Cerebellum (tissue), 4 donors: ENCODE measurements at places on chromosomes 1 and 21.

GRCh38 chr1:108327534-108328466, 83.9 kb upstream of the NBPF4 start:
- DNase-seq: no peak

DNA sequence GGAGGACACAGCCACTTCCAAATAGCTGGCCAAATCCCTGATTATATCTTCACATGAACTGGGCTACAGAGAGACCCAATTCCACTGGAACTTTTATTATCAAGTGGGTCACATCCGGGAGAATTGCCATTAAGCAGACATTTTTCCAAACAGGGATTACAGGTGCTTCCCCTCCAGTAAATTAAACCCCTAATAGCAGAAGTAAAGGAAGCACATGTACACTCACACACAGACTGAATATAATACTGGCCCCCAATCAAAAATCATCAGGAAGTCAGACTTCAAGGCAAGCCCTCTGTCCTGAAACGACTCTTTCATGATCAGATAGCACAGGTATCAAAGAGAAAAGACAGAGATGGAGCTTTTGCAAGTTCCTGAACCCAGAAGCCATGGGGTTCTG, 118.6 kb upstream of the PPP2R5A start:
- DNase-seq: no peak

- no peak for DNase-seq
These were observed 26.8 kb downstream of the GADD45A start for GRCh38 chr1:67711855-67712212.

DNA sequence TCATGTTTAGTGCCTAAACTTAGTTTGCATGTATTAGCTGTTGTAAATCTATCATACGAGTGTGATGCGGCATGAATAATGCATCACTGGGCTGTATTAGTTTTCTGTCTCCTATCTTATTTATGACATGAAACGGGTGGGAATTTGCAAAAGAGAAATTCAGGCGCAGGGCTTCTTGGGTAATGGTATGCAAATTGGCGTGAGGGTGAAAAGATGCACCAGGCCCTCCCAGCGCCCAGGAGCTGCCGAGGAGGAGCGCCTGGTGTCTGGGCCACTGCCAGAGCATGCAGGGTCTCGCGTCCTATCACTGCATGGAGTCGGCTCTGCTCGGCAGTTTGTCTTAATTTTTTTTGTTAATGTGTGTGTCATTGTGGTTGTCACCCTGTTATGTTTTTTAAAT, 82.9 kb upstream of the ACTL8 start:
- no peak for DNase-seq

GRCh38 chr1:2462819-2463218, 13.3 kb upstream of the PLCH2 start:
- no peak for DNase-seq

GRCh38 chr21:25871566-25871965, 136.8 kb downstream of the GABPA start:
- no peak for DNase-seq

GRCh38 chr1:112532064-112532463, 23.3 kb downstream of the WNT2B start:
- DNase-seq: no peak

DNA sequence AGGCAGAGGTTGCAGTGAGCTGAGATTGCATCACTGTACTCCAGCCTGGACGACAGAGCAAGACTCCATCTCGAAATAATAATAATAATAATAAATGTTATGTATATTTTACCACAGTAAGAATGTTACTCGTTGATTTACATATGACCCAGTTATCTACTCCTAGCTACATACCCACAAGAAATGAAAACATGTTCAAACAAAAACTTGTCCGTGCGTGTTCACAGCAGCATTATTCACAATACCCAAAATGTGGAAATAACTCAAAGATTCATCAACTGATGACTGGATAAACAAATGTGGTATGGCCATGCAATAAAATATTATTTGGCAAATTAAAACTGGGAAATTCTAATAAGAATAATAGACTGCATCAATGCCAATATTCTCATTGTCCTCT, 31.7 kb upstream of the ENSA start:
- DNase-seq: no peak

- DNase-seq: no peak
These were observed 11.0 kb upstream of the RNU1-3 start for GRCh38 chr1:16677552-16678431.

DNA sequence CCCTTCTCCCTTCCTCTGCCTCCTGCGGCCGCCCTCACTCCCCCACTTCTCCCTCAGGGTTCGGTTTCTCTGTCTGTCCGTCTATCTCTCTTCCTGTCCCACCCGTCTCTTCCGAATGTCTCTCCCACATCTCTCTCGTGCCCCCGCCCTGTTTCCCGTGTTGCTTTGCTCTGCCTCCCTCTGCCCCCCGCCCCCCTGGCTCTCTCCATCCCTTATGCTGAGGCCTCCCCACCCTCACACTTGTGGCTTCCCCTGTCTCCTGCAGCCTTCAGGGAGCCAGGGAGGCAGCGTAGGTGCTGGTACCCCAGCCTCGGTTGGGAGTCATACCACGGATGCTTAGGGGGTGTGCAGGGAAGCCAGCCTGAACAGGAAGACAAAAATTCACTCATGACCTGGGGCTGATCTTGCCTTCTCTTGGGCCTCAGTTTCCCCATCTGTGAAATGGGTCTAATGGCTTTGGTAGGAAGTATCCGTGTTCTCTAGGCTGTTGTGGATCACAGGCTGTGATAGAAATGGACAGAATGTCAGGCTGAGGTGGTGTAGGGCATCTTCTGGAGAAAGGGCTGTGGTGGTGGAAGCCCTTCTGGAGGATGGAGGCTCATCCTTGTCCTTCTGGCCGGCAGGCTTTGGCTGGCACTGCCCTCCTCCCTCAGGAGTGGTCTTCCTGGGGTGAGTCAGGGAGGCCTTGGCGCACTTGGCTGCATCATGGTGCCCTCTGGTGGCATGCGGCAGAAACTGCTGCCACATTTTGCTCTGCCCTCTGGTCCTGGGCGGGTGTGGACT, 55.5 kb downstream of the FOXO6 start:
- DNase-seq: peak; percentile 75

DNA sequence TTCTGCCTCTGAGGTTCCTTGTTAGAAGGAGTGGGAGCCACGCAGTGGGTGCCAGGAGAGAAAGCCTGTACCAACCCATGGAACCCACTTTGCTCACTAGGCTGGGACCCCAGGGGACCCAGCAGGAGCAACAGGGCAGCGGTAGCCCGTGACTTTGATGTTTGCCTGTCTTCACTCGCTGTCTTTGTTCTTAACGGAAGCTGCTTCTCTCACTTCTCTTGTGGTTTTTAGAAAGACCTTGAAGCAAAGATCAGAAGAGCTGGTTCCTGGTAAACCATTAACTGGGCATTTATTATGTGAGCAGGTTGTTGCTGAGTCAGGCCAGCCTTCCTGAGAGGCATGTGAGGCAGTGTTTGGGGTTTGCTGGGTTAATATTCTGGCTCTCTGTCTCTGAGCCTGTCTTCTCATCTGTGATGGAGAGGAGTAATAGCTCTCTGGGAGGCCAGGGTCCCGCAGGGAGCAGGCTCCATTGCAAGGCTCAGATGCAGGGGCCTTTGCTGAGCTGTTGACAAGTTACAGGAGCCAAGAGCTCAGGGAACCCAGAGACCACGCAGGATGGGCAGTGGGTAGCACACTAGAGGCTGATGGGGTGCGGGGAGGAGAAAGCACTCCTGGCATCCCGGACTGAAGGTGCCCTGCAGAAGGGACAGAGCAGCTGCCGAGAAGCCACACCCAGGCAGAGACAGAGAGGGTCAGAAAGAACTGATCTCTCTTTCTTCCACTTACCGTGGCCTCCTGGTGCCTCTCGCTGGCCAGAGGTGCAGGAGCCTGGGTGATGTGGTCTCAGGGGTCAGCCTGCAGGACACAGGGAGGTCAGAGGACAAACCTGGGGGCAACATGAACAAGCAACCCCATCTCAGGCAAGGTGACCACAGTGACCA, 367.5 kb upstream of the C1orf174 start:
- DNase-seq: no peak

- DNase-seq: no peak
These were observed 90.6 kb downstream of the SGIP1 start for GRCh38 chr1:66624412-66625060.

- DNase-seq: peak; percentile 23
These were observed 868 bp downstream of the PPP1R12B start for GRCh38 chr1:202349206-202349928.

GRCh38 chr1:31655104-31655503, 10.4 kb upstream of the PEF1 start:
- DNase-seq: no peak

GRCh38 chr21:35730325-35730724, 330.0 kb downstream of the SETD4 start:
- no peak for DNase-seq

- no peak for DNase-seq
These were observed 8.4 kb downstream of the SLC44A5 start for GRCh38 chr1:75602486-75602885.

GRCh38 chr1:980602-981395, 1.1 kb downstream of the PERM1 start:
- DNase-seq: no peak

DNA sequence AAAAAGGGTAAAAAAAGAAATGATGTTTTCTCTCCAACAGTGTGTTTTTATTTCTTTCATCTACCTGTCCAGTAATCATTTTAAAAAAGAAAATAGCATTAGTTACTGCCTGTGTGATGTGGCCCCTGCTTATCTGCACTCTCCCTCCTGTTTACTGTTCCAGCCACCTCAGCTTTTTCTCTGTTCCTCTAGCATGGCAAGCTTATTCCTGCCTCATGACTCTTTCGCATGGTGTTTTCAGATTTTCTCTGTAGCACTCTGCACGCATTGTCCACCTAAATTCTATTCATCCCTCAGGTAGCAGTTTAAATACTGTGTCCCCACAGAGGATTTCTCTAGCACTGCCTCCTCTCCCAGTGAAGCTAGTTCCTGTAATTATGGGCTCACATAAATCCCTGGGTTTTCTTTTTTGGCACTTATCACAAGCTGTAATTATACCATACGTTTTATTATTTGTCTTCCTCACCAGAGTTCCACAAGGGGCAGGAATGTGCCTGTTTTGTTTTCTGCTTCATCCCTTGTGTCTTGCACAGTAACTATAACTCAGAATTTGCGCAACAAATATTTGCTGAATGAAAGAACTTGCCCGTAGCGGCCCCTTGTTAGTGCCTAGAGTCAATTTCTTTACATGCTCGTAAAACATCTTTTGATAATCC, 51.4 kb upstream of the LRIG2 start:
- DNase-seq: no peak

DNA sequence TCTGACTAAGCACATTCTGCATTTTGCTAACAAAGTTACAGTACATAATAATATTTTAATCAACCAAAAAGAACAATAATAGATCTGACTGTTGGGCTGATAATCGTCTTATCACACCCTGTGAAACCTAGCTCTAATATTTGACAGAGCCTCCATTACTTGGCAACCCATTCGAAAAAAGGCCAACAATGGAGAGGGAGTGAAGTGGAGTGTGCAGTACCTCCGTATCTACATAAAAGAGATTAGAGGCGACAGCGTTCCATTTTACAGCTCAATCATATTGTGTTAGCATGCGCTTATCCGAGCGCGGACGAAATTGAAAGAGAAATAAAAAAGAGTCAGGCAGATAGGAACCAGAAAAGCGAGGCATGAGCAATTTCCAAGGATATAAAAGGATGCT, 137.3 kb upstream of the USH2A start:
- DNase-seq: no peak

- DNase-seq: no peak
These were observed 43.5 kb upstream of the MROH9 start for GRCh38 chr1:170891872-170892271.

GRCh38 chr21:28683982-28684752, 308.5 kb downstream of the LTN1 start:
- no peak for DNase-seq

DNA sequence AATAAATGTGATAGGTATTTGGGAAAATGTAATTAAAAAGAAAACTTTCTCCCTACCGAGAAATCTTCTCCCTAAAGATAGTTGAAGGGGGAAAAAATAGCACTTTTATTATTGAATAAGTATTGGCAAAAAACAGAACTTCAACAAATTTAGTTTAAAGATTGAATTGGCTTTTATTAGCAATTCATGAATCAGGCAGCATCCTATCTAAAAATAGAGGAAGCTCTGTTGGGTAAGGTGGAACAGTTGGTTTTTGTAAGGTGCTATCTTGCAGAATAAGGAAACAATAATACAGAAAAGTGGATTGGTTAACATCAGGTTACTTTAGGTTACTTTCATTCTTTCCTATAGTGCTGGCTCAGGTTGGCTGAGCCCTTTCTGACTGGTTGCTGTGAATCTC, 62.8 kb downstream of the FH start:
- no peak for DNase-seq

GRCh38 chr1:243944429-243945160, 94.6 kb upstream of the AKT3 start:
- DNase-seq: no peak

DNA sequence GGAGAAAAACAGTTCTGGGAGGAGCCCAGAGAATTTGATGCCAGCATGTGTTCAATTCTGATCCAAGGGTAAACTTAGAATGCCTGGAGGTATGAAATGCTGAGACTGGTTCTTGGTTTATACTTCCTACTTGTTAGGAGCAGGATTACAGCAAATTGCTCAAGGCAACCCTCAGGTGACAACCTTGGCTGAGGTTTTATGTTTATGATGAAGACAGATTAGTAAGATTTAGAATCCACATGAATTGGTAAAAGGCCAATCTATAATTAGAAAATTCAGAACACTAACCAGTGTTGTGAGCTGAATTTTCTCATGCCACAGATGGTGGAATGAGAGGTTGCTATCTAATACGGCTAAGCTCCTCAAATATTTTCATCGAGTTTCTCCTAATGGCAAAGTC, 235.3 kb upstream of the NRIP1 start:
- no peak for DNase-seq

DNA sequence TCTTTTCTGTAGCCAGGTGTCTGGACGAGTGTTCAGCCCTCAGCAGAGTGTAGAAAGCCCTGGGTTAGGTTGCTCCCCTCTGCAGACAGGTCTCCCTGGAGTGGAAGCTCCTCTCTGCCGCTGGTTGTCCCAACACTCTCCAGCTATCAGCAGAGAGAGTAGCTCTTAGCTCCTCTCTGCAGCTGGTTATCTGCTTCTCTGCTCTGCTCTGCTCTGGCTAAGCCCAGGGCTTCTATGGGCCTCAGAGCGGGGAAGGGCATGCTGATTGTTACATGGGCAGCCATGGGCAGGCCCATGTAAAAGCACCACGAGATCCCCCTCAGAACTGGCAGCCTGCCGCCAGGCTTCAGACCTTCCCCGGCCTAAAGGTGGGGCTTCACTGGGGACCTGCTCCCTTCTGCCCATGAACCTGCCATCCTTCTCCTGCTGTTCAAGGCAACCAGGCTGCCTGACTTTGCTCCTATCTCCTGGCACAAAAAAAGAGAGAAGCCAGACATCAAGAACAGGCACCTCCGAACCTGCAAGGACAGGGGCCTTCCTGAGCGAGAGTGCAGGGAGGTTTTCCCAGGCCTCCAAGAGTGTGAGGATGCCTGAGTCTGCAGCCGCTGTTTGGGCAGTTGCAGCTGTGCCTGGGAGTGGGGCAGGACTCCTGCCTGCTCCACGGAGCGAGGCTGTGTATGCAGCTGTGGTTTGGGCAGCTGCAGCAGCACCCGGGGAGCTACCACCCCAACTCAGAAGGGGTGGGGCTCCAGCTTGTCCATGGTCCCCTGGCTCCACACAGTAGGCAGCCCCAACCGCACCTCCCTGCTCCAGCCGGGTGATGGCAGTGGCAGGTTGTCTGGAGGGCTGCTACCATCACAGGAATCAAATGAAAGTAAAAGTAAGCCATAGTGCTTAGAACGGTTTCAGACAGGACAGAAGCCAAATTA, 973.7 kb downstream of the LTN1 start:
- no peak for DNase-seq

- no peak for DNase-seq
These were observed 32.2 kb upstream of the IL20 start for GRCh38 chr1:206833106-206833680.
